AG09319 (cell line): ENCODE measurements at places on chromosomes 16 and 17.

GRCh38 chr16:74499114-74499513 is 77.8 kb upstream of the CLEC18B start:
- DNase-seq: no peak

GRCh38 chr17:9380361-9380760 is 195.3 kb downstream of the STX8 start:
- no peak for DNase-seq

GRCh38 chr17:61567045-61567802 is 23.8 kb downstream of the NACA2 start:
- DNase-seq: no peak

- DNase-seq: no peak
Observed at GRCh38 chr17:74393346-74393942, 26.1 kb downstream of the GPR142 start.

GRCh38 chr17:41549596-41550039 is 21.5 kb upstream of the KRT19 start:
- DNase-seq: no peak

GRCh38 chr16:2969545-2970521 is 685 bp downstream of the PAQR4 start:
- no peak for DNase-seq

GRCh38 chr16:68731637-68732036 is 5.5 kb upstream of the CDH1 start:
- DNase-seq: no peak

DNA sequence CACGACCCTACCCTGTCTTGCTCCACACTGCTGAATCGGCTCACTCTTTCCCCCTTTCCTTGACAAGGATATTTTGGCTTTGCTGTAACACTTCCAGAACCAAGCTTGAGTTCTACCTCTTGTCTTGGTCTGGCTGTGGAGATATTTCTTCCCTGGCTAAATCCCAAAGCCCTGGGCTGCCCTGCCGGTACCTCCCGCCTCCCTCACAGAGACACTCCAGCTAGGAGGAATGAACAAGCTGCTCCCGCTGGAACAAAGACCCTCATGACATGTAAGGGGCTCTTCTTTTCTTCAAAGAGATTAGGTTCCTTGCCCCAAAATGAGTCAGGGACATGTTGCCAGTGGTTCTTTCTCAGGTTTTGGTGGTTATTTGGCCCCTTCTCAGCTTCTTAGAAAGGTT is 10.8 kb downstream of the INPP5K start:
- no peak for DNase-seq

GRCh38 chr17:28112181-28112580 is 69.7 kb downstream of the NLK start:
- DNase-seq: no peak

GRCh38 chr16:10218490-10219206 is 36.4 kb upstream of the GRIN2A start:
- DNase-seq: no peak

- no peak for DNase-seq
Observed at GRCh38 chr17:38738007-38738662, 8.0 kb downstream of the CISD3 start.

DNA sequence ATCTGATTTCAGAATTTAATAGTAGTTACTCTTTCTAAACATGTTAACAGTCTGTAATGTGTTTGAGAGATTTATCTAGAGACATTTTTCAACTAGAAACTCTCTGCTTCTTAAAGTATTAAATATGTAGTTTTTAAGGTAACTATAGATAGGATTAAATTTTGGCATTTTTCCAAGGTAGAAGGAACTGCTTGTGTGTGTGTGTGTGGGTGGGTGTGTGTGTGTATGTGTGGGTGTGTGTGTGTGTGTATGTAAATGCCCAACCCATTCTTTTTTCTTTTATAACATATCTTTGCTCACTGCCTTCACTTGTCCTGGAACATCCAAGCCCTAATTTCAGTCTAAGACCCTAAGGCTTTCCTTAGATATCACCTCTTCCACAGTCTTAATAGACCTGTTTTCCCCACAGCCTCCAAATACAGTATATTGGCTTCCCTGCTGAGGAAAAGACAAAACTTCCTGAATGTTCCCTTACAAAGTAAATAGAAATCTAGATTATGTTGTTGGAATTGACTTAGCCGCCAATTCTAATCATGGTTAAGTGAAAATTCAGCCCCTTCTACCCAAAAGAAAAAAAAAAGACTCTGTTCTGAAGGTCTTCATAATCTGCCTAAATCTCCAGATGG is 33.5 kb downstream of the NUP93 start:
- no peak for DNase-seq

- DNase-seq: no peak
Observed at GRCh38 chr17:32124985-32125847, 17.1 kb upstream of the RHOT1 start.

DNA sequence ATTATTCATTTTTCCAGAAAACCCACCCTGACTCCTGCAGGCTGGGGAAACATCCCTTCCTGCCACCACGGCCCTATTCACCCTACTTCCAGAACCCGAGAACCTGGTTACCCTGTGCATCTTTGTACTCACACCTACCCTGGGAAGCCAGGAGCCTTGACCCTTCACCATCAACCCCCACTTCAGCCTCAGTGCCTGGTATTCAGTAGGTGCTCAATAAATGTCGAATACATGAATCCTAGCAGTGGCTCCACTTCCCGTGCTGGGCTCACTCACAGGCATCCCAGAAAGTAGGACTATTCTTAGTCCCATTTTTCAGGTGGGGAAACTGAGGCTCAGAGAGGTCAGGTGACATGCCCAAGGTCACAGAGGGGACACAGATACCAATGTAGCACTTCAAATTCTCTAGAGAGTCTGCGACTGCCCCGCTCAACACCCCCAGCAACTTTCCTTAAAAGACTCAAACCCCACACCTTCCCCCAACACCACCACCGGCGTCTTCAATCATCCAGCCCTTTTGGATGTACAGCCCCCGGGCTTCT is 36.1 kb upstream of the CMIP start:
- DNase-seq: no peak

GRCh38 chr17:35752945-35753764 is at the start of gene GAS2L2:
Gene GAS2L2, minus strand, starts transcription at chr17:35753239. Its CDS starts 389 bp downstream, at chr17:35752850.
- no peak for DNase-seq

DNA sequence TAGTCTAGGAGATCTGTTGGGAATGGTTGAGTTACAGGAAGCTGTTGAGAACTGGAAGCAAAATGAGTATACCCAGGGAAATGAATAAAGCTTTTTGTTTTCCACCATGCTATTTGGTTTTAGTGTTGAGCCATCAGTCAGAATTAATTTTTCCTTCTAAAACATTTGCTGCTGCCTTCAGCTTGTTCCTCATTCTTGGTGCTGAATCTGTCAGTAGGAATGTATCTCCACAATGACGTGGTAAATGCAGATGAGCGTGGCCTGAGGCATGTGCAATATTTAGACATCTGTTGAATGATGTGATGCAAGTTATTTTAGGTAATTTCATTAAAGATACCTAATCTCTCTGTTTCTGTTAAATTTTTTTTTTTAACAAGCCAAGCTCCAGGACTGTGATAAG is 10.9 kb downstream of the HAPSTR1 start:
- peak; percentile 65 for DNase-seq

GRCh38 chr16:71846431-71846830 is 655 bp downstream of the ATXN1L start:
- no peak for DNase-seq

DNA sequence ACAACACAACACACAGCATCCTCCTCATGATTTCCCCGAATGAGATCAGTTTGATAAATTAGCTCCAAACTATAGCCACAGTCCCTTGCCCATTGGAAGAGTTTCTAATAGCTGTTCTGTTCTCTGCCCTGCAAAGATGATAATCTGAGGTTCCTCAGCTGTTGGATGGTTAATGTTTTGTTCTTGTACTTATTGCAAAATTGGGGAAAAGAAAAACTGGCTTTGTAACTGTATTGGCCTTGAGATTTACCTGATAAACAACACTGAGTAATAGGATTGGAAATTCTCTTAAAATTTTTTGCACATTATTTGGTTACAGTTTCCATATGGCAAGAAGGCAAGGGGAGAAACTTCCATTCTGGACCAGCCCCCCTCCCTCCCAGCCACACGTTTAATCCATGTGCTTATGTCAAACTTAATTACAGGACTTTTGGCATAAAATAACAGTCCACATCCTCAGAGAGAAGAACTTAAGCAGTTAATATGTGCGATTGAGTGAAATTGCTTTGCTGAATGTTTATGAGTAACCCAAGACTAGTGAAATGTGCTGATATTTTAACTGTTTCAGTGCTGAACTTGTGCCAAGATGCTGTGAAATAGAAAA is 119.1 kb upstream of the ZFHX3 start:
- DNase-seq: no peak

GRCh38 chr16:49455991-49456745 is 82.6 kb downstream of the C16orf78 start:
- DNase-seq: no peak

DNA sequence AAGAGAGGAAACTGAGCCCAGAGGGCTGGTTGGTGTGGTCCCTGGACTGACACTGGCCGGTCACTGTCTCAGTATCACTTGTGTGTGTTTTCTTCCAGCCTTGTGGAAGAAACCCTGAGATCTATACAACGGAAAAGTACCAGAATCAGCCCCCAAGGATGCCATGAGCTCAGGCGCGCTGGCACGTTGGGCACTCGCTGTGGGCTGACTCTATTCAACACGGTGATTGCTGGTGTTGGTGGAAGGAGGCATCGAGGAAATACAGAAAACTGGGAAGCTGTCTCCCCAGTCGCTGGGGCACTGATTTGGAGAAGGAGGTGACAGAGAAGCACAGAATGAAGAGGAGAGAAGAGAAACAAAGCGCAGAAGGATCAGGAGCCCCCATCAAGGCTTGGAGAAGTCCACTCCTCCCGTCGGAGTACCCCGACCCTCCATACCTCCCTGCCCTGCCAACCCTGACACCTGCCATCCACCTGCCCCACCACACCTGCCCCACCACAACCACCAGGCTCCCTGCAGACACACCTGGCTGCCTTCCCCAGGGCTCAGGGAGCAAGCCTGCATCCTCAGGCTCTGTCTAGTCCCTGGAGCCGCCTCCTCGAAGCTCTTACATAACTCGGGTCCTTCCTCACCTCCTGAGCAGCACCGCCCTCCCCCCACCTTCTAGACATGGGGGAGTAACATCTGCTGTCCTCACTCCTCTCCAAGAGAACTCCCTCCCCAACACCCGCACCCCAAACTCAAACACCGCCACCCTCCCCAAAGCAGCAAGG is 66.5 kb downstream of the RBFOX3 start:
- no peak for DNase-seq

DNA sequence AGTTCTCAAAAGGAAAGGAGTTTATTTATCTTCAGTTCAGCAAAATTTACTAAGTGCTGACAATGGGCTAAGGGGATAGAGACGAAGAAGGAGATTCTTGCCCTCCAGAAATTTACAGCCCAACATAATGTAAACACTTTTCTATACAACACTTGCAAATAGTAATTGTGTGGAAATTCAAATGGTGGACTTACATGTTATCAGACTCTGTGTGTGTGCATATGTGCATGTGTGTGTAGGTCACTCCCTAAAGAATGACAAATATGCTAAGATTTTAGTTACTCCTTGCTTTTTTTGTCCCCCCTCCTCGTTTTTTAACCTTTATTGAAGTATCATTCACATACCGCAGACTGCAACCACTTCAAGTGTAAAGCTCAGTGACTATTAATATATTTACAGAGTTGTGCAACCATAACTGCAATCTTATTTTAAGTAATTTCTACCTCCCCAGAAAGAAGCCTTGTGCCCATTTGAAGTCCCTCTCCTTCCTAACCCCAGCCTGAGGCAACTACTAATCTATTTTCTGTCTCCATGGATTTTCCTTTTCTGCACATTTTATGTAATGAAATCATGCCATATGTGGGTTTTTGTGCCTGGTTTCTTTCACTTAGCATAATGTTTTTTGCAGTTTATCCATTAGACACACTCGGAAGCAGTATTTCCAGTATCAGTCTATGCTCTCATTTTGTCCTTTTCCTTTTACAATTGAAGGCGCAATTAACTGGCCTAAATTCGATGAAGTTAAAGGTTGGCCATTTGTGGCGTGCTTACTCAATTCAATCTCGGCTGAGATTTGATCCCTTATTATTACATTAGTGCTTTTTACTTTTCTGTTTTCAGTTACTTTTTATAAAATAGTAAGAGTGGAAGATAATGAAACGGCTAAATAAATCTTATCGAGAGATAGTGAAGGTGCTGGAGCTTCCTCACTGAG is 318.4 kb downstream of the HAPSTR1 start:
- DNase-seq: no peak

DNA sequence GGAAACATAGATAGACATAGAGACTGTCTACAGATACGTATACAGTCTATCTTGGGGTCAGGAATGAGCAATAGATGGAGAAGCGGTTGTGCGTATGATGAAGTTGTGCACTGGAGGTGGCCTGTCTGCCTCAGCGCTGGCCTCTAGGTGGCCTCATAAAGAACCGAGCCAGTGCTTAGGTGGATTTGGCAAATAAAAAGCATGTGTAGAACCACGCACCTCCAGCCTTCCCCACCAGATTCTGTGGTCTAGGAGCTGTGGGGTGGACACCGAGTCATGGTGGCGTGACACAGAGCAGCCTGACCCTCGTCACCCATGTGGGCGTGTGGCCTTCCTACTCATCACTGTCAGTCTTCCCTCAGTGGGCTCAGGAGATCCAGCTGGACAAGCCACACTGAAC is 34.0 kb downstream of the PGS1 start:
- no peak for DNase-seq

DNA sequence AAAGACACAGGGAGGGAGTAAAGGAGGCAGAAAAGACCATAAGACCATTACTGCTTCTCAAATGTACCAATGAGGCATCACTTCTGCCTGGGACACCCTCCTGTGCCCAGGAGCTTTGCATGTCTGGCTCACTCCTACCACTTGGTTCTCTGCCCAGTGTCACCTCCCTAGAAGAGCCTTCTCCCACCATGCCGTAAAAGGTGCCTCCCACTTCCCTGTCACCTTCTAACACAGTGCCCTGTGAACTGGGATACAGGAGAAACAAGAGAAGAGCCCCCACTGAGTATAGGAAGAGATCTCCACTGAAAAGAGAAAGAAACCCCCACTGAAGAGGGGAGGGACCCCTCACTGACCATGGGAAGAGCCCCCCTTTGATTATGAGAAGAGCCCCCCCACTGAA is 484.7 kb downstream of the SOX9 start:
- no peak for DNase-seq

DNA sequence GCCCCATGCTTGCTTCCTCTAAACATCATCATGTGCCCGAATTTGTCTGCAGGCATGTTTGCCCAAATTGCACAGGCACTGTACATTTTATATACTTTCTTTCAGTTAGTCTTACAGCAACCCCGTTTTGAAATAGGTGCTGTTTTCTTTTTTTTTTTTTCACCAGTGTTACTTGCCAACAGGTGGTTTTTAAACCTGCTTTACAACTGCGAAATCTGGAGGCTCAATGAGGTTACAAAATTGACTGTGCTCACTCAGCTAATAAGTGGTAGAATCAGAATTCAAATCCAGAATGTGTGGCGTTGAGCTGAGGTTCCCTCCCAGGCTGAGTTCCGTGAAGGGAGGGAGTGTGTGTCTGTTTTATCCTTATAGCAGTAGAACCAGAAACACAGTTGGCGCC is 5.8 kb downstream of the PLA2G15 start:
- DNase-seq: no peak

DNA sequence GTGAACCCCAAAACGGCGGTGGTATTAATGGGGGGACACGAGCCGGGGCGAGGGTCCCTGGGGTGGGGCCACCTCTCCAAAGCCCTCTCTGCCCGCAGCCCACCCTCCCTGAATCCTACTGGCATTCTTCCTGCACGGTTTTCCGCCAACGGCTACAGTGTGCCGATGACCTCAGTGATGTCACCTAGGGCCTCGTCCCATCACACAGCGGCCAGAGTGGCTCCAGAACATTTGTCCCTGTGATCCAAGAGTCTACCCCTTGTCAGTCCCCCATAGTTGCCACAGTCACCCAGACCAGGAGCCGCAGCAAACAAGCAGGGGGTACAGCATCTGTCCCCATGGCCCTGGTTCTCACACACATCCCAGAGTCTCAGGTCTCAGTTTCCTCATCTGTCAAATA is 13.9 kb downstream of the ZFPM1 start:
- no peak for DNase-seq
